Brain (organoid and tissue), 16 donors: ENCODE measurements at places on chromosomes 3 and 15.

GRCh38 chr3:147161833-147162232, 244.5 kb downstream of the ZIC4 start:
- DNase-seq, result no peak

GRCh38 chr3:18215639-18216038, 209.5 kb downstream of the SATB1 start:
- no peak for DNase-seq

GRCh38 chr3:62144482-62144881, 228.9 kb downstream of the FEZF2 start:
- DNase-seq, result no peak

- DNase-seq, result no peak
These were observed 2.2 kb downstream of the XXYLT1 start for GRCh38 chr3:195268576-195269309.

GRCh38 chr15:76336254-76337058, at the start of gene ISL2:
ISL2 (plus strand) TSS chr15:76336773; CDS start chr15:76336884, 111 bp downstream.
- peak; percentile 72 for DNase-seq

DNA sequence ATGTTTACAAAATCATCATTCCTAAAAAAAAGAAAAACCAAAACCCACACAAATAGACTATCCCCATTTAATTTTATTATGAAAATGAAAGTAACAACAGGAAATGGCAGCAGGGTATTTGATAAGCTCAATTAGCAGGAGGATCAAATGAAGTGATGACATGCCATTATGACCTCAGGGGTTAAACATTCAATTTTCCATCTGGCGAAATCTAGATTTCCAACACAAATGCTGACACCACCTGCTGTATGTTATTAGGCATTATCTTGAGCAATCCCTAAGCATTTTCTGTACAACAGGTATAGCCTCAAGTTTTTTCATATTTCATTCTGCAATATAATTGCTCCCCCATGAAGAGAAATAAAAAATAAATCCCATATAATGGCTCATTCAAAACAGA, 57.1 kb downstream of the SHQ1 start:
- DNase-seq, result peak; percentile 52

GRCh38 chr3:168312984-168313383, 217.3 kb upstream of the GOLIM4 start:
- no peak for DNase-seq

GRCh38 chr3:72964633-72965032, 32.0 kb upstream of the PPP4R2 start:
- DNase-seq, result no peak

- peak; percentile 52 for DNase-seq
These were observed 48.1 kb upstream of the PCSK6 start for GRCh38 chr15:101537483-101538080.

DNA sequence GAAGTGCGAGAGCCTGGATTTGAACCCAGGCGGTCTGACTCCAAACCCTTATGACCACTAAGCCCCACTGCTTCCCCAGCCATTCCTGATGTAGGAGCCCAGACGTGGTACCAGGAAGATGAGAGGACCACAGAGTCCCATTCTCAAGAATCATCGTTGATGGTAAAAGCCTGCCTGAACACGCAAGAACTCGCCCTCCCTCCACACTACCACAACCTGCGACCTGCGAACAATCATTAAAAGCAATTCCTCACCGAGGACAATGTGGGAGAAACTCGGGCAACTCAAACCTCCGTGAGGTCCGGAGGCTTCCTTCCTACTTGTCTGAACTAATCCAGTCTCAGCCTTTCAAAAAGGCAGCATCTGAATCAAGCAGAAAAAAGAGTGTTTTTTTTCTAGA, 10.3 kb downstream of the MAGI1 start:
- DNase-seq, result no peak

DNA sequence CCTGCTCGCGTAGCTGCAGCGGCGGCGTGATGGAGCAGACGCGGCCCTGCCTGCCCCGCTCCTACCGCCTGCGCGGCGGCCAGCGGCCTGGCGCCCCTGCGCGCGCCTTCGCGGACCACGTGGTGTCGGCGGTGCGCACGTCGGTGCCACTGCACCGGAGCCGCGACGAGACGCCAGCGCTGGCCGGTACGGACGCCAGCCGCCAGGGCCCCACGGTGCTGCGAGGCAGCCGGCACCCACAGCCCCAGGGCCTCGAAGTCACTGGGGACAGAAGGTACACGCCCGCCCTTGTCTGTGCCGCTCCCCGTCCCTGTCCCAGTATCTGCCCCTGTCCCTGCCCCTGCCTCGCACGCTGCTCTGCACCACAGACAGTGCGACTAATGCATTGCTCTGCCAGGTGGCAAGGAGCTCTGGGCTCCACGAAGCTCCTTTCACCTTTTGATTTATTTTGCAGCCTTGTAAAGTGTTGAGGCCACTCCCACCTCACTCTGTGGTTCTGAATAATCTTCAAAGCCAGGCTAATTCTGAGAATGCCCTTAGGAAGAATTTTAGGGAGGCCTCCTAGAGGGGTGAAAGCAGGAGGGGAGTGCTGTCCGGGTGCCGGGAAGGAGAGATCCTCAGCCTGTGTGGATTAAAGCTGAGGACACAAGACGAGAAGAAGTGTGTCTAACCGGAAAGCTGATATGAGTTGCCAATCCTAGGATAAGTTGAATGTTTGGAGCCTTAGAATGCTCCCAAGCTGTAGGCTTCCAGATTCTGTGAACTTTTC, 100.0 kb downstream of the THSD4 start:
- DNase-seq, result no peak

DNA sequence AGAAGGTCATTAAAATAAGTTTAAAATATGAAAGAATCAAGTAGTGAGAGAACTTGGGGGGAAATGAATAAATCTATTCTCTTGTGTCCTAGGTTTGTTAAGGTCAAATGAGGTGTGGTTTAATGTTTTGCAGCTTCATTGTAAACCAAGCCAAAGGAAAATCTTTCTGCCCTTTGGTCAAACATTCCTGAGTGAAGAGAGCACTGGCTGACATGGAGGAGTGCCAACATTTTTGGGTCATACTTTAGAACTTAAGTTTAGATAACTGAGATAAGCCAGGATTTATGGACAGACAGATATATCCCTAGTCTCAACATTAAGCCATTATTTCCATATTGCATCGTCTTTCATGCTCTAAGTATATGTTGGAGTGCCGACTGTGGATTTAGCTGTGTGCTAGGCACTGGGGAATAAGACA, 66.4 kb downstream of the PTPRG start:
- DNase-seq, result no peak

GRCh38 chr3:8254489-8254888, 247.1 kb upstream of the LMCD1 start:
- DNase-seq, result no peak

DNA sequence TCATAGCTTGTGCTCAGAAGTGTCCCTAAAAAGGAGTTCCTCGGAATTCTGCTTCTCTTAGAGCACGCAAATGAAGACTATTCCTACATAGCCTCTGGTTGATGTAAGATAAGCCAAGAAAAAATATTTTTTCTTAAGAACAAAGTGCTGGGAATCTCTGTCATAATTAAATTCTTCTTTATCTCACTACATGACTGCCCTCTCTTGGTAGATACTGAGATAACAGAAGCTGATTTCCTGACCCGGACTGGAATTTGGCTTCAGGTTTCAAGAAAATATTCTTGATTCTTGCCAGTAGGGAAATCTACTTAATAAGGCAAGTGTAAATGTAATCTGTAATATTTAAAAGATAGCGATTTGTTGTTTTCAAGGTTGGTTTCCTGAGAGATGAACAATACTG, 31.3 kb upstream of the SETMAR start:
- peak; percentile 87 for DNase-seq

- DNase-seq, result no peak
These were observed 68.4 kb upstream of the FLNB start for GRCh38 chr3:57939775-57940174.

DNA sequence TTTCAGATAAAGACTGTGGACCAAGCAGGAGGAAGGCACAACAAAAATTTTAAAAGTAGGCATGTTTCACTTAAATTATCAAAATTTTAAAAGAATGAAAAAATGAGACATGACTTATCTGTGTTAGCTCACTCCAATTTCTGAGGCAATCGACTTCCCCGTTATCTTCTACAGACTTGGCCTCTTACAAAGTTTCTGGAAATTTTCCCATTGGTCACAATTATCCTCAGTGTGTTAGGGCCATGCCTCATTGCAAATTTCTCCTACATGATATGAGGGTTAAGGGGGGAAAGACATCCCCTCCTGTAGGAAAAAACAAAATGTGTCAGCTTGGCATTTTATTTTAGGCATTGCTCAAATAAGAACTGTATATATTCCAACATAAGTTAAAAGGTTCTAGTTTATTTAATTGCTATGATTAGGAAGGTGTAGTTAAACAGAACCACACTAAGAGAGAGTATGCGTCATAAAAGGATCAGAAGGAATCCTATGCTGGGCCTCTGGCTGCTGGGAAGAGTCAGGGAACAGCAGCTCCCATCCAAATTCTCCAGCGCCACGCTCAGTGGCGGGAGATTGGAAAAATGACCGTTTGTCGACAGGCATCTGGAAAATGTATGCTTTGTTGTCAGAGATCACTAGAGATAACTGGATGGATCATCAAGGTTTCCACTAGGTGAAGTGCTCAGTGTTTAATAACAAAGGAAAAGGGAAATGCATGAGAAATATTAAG, 463.6 kb upstream of the NR2F2 start:
- DNase-seq, result no peak

DNA sequence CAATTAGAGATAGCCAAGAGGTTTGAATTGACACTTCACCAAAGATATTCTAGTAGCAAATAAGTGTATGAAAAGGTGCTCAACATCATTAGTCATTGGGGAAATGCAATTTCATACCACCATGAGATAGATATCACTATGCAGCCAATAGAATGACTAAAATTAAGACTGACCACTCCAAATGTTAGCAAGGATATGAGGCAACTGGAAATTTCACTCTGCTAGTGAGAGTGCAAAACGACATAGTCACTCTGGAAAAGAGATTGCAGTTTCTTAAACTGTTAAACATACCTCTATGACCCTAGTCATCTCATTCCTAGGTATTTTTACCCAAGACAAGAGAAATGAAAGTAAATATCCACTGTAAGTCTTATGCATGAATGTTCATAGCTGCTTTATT, 27.6 kb upstream of the SLC6A11 start:
- no peak for DNase-seq

- no peak for DNase-seq
These were observed 71.5 kb upstream of the FILIP1L start for GRCh38 chr3:100185847-100186246.

DNA sequence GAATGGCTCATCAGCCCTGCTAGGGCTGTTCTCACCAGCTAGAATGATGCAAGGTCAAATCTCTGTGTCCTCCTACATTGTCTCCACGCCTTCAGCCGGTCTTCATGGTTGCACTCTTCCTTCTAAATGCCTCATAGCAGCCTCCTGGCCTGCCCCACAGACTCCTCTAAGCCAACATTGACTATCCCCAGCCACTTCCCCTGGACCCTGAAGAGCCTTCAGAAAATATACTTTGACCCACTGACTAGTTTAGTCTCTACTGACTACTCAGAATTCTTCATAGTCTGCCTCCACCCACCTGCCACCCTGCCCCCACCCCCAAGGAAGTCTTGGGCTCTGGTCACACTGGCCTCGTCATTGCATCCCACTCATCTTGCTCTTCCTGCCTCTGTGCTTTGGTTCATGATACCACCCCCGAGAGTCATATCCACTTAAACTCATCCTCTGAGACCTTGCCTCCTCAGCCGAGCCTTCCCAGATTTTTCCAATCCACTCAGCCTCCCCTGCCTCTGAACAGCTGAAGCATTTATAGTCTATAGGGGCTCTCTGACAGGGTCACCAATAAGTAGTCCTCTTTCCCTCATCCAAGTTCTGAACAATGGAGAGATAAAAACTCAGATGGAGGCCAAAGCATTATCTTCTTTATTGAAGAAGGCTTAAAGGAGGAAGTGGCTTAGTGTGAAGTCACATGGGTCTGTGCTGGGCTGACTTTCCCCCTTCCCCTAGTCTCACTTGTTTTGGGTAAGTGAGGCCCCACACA, 9.5 kb upstream of the DOCK3 start:
- no peak for DNase-seq

DNA sequence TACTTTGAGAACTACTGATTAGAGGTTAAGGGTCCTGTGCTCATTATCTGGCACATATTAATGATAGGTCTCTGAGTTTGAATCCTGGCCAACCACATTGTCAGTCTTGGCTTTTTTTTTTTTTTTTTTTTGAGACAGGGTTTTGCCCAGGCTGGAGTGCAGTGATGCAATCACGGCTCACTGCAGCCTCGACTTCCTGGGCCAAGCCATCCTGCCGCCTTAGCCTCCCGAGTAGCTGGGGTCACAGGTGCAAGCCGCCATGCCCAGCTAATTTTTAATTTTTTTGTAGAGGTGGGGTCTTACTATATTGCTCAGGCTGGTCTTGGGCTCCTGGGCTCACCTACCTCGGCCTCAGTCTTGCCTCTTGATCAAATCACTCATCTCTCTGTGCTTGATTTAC, 547 bp upstream of the PCCB start:
- DNase-seq, result no peak

- DNase-seq, result no peak
These were observed 86.8 kb upstream of the CMSS1 start for GRCh38 chr3:99730870-99731269.

DNA sequence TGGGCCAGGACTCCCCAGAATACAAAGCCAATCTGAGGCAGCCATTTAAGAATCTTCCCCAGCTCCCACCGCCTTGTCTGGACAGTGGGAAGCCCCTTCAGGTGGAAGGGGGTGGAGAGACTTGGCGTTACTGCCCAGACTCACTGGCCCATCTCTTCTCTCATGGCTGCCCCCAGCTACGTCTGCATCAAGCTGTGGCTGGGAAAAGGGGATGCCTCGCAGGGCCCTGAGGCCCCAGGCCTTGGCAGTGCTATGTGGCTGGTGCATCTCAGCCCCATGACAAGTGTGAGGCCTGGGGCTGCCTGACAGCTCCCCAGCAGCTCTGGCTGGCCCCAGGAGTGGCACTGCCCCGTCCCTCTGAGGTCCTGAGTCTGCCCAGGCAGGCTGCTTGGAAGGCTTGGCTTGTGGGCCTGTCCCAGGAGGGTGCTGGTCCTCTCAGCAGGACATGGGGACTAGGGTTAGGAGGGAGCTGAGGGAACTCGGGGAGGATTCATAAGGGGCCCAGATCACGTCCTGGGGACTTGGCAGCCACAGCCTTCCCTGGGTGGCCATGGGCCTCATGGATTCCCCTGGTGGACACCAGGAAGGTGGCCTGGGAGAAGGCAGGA, 20.2 kb upstream of the SLC41A3 start:
- DNase-seq, result no peak

- DNase-seq, result no peak
These were observed 46.7 kb downstream of the TOP2B start for GRCh38 chr3:25618028-25618427.

DNA sequence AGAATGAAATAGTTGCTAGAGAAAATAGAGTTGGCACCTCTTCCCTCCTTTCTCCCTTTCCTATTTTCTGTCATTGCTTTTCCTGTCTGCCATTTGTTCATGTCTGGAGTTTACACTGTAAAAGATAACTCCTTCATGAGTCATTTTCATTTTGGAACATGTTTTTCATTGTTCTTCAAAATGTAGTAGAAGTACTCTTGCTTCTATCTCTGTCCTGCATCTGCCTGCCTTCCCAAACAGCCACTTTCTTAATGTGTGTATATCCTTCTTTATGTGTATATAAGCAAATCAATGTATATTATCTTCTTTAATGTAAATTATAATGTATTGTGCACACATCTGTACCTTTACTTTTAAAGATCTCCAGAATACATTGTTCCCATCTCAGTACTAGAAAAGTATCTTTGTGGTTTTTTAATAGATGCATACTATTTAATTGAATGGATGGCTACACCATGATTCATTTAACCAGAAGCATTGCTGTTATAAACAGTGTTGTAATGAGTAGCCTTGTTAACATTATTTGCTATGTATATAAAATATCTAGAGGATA, 41.1 kb downstream of the TSC22D2 start:
- DNase-seq, result no peak

- DNase-seq, result no peak
These were observed 23.6 kb downstream of the PTPN23 start for GRCh38 chr3:47404431-47404876.
